ENCODE measurements at places on chromosomes 12 and 14.

GRCh38 chr12:85468356-85469157, 188.5 kb downstream of the ALX1 start:
- no peak for DNase-seq

GRCh38 chr12:99257672-99258071, 389.9 kb upstream of the GARIN6 start:
- no peak for DNase-seq

GRCh38 chr12:52530366-52530765, 10.2 kb upstream of the KRT5 start:
- no peak for DNase-seq

- DNase-seq: no peak
Observed at GRCh38 chr12:65296508-65297265, 18.2 kb downstream of the MSRB3 start.

DNA sequence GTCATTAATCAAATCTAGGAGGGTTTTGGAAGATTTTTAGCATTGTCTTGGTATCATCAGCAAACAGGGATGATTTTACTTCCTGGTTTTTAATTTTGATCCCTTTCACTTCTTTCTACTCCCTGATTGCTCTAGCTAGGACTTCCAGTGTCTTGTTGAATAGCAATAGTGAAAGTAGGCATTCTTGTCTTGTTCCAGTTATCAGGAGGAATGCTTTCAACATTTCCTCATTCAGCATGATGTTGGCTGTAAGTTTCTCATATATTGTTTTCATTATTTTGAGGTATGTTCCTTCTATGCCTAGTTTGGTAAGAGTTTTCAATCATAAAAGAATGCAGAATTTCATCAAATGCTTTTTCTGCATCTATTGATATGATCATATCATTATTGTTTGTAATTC, 244.2 kb upstream of the CLEC14A start:
- no peak for DNase-seq

DNA sequence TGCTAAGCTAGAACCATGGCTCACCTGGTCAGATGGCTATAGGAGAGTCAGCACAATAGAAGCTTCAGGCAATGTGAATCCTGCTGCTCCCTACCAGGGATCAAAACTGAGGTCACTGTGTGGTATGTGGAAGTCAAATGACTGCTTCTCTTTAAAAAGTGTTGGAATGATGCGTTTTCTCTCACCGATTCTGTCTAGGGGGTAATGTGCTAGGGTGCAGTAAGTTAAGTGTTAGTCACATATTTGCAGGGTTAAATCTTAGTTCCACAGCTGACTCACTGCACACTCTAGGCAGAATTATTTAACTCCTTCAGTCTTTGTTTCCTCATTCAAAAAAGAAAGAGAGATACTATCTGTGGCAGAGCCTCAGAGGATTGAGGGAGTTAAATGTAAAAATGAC, 696.6 kb downstream of the DIO2 start:
- DNase-seq: no peak

DNA sequence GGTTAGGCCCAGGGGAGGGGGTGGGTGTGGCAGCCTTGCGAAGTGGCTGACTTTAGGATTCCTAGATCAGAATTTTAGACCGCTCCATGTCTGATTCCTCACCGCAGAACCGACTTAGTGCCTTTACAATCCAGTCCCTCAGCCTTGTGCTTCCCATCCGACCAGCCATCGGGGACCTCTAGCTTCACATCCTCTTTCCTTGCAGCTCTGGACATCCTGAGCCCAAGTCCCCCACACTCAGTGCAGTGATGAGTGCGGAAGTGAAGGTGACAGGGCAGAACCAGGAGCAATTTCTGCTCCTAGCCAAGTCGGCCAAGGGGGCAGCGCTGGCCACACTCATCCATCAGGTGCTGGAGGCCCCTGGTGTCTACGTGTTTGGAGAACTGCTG, 557 bp downstream of the COPS7A start:
- DNase-seq: no peak

DNA sequence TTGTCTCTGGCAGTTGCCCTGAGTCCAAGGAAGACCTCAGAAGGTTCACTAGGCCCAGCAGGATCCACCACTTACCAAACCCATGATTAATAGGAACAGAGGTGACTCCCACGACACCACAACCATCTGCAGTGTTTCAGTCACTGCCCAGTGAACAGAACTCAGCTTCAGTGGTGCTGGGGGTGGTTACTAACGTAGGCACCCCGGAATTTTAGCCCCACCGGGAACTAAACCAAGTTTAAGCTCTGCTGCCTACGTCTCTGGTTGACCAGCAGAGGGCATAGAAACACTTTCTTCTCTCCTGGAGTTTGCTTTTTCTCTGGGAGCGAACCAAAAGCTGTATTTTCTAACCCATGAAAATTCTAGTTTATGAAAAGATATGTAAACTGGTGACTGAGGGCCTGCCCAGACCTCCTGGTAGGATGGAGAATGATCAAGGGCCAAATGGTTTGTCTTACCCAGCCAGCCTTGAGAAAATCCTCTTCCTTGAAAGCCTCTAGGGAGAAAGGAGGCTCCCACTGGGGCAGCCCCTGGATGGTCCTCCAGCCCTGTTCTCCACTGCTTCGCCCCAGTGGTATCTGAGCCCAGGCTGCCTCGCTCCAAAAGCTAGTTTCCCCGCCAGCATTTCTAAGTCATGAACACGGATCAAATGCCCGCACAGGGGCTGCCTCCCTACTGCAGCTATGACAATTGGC, 379.8 kb downstream of the DPF3 start:
- DNase-seq: no peak

- no peak for DNase-seq
Observed at GRCh38 chr14:90451961-90452360, 55.1 kb downstream of the CALM1 start.

DNA sequence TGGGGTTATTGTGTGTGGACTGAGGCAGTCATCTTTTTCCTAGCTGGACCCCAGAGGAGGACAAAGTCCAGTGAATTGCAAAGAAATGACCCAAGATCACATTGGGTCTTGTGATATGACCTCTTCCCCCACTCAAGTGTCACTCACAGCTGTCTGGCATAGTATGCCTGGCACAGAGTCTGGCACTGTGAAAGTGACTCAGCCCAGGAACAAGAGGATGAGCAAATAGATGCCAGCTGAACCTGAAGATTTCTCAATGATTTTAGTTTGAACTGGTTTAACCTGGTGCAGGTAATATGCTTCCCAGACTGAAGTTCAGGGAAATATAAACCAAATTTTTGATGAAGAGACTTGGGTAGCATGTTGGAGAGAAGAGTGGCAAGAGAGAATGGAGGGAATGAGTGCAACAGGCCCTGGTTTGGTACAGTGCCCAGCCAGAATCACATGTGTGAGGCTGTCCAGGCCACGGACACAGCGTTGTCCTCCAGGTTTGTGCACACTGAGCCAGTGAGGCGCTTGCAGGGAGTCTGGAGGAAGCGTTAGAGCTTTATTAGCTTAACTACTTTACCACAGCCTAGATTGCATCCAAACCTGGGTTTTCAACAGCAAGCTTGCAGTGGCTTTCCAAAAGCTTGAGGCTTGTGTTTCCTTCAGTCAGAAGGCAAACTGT, 332.9 kb downstream of the NUAK1 start:
- no peak for DNase-seq

DNA sequence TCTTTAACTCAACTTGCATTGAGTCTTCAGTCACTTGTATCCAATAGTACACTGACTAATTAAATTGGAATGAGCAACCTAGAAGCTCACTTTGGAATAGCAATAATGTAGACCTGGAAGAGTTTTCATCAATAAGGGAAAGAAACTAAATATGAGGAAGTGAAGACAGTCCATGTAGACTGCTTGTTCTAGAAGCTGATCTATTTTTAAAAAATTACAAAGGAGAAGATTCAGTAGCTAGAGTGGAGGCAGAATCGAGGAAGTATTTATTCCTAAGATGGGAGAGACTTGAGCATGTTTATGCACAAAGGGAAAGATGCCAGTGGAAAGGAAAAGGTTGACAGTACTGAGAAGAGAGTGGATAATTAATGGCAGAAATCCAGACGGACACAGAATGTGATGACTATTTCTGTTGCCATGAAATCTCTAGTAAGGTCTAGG, 156.3 kb upstream of the PDE3A start:
- no peak for DNase-seq

- no peak for DNase-seq
Observed at GRCh38 chr12:31362759-31363415, 36.9 kb upstream of the SINHCAF start.

DNA sequence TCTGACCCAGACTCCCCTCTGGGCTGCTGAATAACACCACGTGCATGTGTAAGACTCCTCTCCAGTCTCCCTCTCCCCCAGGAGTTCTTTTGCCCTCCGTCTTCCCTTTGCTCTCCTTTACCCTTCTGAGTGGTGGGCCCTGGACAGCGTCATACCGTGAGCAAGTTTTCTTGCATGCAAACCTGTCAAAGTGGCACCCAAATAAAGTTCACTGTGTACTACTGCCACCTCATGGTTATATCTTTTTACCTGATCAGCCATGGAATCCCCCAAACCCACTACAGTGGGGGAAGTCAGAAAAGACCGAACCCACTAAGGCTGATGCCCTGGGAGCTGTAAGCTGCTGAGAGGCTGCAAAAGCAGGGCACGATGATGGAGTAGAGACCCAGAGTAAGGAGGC, 131.1 kb upstream of the VRK1 start:
- DNase-seq: no peak

- no peak for DNase-seq
Observed at GRCh38 chr12:122406701-122407164, 15.7 kb downstream of the CLIP1 start.

DNA sequence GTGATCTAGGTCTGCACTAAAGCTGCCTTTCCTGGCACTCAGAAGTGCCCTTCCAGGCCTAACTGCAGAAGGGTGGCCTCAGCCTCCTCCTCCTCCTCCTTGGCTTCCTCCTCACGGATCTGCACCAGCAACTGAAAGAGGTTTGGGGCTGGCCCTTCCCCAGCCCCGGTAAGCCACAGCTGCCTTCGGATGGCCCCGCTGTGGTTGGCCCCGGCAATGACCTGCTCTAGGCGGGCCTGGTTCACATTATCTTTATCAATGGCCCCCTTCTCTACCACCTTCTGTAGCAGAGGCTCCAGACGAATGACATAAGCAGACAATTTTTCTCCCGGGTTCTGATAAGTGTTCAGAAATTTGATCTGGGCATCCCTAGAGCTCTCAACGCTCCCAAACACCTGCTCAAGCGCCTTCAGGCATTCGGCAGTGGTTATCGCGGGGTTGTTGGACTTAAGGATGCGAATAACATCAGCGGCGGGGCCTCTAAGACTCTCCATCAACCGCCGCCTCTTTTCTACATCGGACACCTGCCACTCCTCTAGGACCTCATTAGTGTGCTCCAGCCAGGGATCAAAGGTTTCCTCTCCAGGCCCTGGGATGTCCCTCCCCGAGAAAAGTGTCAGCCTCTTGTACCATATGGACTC, 1.5 kb downstream of the PNMA1 start:
- no peak for DNase-seq

GRCh38 chr12:90794212-90794611, 160.8 kb downstream of the CCER1 start:
- no peak for DNase-seq

- no peak for DNase-seq
Observed at GRCh38 chr12:25698772-25699171, 145.7 kb upstream of the LMNTD1 start.

DNA sequence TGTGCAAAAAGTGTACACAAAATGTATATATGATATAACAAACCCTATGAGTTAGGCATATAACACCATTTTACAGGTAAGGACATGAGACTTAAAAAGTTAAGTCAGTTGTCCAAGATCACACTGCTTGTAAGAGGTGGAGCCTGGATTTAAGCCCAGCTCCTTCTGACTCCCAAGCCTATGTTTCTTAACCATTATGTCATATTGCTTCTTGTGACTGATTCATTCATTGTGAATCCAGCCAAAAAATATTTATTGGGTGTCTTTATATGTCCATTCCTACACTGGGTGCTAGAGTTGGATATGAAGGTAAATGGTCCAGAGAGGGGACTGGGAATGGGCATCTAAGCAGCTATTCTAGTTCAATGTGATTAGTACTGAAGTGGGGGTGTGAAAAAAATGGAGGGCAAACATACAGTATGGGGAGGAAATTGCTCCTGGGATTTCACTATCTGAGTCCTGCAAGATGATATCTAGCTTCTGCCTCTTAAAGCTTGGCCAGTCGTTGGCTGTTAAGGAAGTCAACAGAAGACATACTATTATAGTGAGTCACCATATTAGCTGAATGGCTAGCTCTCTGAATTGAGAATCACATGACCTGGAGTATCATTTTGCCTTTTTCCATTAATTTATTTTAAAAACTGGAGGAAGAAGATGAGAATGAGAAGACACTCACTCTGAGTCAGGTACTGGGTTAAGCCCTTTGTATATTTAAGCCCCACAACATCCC, 28.8 kb downstream of the PAX9 start:
- no peak for DNase-seq

GRCh38 chr12:132228476-132229192, 84.4 kb downstream of the NOC4L start:
- DNase-seq: no peak

Measured in stimulated activated CD8-positive, alpha-beta memory T cell treated with anti-CD3 and anti-CD28 coated beads, Interleukin-7, amount 100 ng/mL, for 24 hours (primary cell).